ENCODE measurements at places on chromosomes 3 and 15.
A peak's percentile ranks its signal among the peaks of the same experiment; 100 is the strongest.

GRCh38 chr3:188421836-188422540 lies 268.0 kb downstream of the LPP start:
- DNase-seq = peak; percentile 16

DNA sequence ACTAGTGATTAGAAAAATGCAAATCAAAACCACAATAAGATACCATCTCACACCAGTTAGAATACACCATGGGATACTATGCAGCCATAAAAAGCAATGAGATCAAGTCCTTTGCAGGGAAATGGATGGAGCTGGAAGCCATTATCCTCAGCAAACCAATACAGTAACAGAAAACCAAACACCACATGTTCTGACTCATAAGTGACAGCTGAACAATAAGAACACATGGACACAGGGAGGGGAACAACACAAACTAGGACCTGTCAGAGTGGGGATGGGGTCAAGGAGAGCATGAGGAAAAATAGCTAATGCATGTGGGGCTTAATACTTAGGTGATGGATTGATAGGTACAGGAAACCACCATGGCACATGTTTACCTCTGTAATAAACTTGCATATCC lies 36.0 kb upstream of the CCNL1 start:
- DNase-seq = no peak

DNA sequence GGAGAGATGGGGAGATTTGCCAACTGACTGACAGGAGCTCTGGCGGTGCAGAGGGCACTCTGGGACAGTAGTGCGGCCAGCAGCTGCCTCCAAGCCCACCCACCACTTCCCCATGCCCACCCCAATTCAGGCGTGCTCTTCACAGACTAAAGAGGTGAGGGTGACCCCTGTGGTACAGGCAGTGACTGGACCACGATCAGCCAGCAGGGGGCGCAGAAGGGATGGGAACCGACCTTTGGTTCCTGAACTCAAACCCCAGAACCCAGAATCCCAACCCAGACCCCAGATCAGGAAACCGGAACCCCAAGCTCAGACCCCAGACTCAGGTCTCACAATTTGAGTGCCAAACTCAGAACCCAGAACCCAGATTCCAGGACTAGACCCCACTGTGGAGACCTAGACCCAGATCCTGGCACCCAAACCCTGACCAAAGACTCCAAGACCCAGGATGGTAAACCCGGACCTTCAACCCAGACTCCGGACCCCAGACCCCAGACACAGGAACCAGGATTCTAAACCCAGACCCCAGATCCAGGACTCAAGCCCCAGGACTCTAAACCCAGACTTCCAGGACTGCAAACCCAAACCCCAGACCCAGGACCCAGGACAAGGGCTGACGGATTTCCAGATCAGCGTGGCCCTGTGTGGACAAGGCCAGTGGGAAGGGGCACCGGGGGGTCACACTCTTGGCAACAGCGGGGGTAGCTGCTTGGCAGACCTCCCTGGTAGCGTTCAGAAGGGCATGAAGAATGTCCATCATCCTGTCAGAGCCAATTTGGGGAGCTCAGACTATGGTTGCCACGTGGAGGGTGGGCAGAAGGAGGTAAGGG lies 3.7 kb upstream of the MYL3 start:
- peak; percentile 52 for DNase-seq

DNA sequence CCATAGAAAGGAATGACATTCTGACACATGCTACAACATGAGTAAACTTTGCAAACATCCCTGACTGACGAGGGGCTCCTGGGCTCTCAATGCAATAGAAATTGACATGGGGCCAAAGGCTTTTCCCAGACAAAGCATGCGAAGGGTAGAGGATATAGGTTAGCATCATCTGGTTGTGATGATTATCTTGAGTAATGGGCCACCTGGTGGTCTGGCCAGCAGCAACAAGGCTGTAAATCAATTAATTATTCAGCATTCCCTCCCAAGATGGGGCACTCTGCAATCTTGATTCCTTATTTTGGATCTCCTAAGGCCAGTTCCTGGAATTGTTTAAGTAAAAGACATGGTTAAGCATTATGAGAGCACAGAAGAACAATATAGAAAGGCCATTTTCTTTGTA lies 99.2 kb downstream of the AGBL1 start:
- DNase-seq = no peak

DNA sequence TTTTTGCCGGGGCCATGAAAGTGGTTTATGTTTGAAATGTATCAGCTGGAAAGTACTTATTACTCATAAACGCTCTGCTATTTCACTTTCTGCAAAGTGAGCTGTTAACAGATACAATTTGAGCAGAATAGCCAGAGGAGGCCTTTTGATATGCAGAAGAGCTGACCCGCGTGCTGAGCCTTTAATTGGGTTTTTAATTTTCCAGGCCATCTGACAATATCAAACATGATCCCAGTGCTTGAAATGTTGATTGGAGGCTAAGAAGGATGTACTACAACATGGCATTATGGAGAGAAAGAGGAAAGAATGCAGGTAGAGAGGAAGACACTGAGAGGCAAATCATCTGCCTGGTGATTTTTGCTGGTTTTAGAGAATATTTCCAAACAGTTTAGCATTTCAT lies 261.3 kb upstream of the MEIS2 start:
- DNase-seq = no peak

- DNase-seq = no peak
Observed at GRCh38 chr15:60208709-60209108, 189.1 kb downstream of the ANXA2 start.

DNA sequence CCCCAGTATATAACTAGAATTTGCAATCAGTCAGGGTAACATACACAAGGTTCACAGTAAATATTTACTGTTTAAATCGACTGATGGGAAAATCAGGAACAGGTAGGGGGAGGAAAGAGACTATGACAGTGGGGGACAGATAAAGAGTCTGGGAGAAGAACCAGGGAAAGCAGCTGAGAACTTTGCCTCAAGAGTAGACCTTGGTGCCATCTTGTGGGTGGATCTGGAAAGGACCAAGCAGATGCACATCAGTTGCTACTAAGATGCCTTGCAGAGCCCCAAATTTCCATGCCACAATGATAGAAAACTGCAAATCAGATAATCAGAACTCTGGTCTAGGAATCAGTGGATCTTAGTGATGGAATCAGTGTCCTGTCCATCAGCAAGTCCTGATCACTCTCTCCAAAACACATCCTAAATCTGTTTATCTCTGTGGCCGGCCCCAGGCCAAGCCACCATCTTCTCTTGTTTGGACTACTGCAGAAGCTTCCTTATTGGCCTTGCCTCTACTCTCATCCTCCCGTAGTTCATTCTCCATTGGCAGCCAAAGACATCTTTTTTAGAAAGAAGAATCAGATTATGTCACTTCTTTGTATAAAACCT lies 62.7 kb downstream of the PDE8A start:
- DNase-seq = peak; percentile 83

GRCh38 chr15:64286473-64286872 lies 69.5 kb downstream of the CSNK1G1 start:
- DNase-seq = no peak

GRCh38 chr15:62748196-62748595 lies 294.4 kb upstream of the TPM1 start:
- DNase-seq = no peak

- DNase-seq = no peak
Observed at GRCh38 chr15:36301947-36302346, 277.5 kb upstream of the CDIN1 start.

DNA sequence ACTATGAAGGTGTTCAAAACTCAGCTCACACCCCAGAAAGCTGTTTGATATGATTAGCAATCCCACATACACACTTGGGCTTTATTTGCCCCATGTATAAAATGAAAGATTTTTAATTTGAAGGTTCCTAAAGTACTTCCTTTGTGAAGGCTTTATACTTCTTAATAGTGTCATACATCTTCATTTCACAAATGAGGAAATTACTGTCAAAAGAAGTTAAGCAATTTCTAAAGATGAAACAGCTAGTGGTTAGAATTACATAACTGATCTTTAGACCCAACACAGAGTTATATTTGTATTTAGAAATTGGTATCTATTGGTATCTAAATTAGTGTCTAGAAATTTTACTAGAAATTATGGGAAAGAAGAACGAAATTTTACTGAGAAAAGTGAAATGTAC lies 7.1 kb downstream of the CD200R1 start:
- no peak for DNase-seq

DNA sequence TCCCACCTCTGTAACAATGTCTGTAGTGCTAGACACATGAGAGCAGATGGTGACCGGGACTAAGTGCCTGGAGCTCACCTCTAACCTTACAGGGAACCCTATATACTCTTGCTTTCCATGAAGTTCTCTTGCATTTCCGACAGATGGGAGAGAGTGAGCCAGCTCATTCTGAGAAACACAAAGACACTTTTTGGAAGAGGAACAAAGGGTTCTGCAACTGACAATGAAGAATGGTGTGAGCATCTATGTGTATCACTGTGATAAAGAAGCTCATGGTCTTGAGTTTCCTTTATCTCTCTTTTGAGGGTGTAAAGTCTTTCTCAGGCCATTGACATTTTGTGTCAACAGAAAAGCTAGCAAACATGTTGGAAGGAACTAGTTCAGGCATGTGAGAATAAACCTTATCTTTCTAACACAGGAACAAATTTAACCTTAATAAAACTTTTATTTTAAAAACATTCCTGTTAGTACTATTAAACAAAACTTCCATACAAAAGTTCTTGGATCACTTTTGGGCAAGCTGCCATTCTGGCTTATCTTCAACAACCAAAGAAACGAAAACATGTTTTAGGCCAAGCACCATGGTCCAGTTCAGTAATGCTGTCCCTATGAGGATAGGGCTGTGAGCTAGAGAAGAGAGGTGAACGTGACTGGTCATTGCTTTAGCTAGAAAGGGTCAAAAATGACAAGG lies 142.7 kb downstream of the THRB start:
- DNase-seq = peak; percentile 19

GRCh38 chr15:68055224-68055705 lies 1.1 kb downstream of the PIAS1 start:
- peak; percentile 40 for DNase-seq

DNA sequence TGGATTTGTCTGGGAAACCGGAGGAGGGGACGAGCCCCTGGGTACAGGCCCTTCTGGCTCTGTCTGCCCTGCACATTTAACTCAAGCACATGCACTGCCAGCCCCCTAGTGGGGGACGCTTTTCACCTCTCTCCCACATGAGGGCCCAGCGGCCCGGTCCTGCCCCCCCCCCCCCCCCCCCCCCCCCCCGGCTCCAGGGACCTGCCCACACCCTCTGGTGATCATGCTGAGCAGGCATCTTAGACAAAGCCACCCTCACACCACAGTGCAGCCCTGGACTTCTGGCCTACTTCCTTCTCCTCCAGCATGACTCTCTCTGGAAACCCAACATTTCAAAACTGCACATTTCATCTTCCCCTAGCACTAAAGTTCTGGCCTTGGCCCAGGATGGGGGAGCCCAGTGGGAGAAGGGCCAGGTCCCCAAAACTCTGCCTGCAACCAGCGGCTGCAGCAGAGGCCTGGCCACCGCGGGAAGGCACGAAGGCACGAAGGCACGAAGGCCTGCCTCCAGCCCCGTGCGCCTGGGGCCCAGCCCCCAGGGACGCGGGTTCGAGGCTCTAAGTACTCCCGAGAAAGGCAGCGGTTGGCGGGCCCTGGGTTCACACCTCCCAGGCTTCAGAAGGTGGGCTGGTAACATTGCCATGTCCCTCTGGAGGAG lies 14.1 kb downstream of the KLF15 start:
- DNase-seq = no peak

DNA sequence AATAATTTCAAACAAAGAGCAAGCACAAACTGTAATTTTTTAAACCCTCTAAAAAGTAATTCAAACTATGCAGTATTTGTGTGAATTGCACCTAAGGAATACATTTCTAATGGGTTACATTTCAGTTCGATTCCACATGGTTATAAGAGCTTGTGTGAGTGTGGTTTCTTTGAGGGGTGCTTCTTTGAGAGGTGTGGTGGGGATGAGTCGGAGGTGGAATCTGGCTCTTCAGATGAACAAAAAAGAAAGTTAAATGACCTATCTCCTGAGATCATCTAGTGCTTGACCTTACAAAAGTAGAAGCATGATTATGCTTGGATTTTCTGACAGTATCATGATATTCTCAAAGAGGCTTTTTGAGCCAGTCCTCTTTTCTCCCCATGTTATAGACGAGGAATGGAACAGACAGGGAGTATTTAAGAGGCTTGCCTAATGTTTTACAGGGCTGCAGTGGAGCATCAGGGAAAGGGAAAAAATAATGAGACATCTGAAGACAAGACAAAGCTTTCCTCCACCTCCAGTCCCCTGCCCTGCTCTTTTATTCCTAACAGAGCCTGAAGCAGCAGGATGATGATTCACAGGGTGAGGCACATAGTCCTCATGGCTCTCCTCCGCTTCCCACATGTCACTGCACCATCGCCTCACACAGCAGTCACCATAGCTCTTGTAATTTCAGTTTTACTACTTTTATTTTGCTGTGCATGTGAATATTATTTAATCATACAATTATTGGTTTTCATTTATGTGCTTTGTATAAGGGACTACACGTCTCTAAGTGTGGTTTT lies 82.0 kb downstream of the LYSMD4 start:
- peak; percentile 43 for DNase-seq

DNA sequence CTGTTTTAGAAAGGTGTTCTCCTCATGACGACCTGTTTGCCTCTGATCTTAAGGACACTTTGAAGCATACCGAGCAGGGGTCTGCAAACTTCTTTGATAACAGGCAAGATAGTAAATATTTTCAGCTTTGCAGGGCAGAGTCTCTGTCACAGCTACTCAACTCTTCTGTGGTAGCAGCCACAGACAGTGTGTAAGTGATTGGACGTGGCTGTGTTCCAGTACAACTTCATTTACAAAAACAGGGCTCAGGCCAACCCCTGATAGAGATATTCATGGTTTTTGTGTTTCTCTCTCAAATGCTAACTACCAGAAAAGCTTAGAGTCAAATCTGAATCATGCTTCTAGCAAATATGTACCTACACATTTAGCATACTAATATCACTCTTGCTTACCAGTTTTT lies 51.5 kb downstream of the TGFBR2 start:
- DNase-seq = no peak

- DNase-seq = no peak
Observed at GRCh38 chr3:59595830-59596229, 546.0 kb upstream of the CFAP20DC start.

DNA sequence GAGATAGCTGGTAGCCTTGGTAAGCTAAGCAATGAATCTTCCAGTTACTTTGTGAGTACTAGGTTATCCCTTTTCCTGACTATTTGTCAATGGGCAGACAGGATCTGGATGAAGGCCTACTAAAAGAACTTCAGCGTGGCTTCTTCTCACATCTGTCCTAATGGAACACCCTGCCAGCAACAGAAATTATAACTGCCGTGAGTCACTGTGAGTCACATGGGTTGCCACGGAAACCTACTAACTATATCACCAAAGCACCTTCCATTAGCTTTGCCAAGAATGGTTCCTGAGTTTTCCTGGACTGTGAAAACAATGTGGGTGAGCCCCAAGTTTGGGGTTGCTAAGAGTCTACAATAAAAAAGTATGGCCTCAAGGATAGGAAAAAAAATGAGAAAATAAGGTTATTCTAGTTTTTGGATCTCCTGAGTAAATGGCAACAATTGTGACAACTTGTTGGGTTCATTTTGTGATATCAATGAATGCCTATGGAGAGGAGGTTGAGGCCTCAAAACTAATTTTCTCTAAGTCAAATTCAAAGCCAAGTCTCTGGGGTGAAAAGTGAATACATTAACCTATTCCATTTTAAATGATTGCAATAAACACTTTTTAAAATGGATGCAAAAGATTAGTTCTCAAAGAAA lies 195.1 kb upstream of the ICE2 start:
- peak; percentile 52 for DNase-seq
